T1000 (cell line): ENCODE measurements at places on chromosomes 13 and 19.

DNA sequence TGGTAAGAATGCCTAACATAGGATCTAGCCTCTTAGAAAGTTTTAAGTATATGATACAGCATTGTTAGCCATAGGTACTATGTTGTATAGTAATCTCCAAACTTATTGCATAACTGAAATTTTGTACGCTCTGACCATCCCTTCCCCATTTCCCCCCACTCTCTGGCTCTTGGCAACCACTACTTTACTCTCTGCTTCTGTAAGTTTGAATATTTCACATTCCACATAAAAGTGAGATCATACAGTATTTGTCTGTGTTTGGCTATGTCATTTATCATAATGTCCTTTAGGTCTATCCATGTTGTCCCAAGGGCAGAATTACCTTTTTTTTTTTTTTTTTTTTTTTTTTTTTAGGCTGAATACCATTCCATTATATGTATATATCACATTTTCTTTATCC lies 396.9 kb downstream of the DLEU7 start:
- DNase-seq: no peak

- DNase-seq: no peak
Measured at GRCh38 chr13:50226515-50227155, 211.4 kb downstream of the KCNRG start.

GRCh38 chr19:3663838-3664237 lies 36.4 kb downstream of the PIP5K1C start:
- no peak for DNase-seq

DNA sequence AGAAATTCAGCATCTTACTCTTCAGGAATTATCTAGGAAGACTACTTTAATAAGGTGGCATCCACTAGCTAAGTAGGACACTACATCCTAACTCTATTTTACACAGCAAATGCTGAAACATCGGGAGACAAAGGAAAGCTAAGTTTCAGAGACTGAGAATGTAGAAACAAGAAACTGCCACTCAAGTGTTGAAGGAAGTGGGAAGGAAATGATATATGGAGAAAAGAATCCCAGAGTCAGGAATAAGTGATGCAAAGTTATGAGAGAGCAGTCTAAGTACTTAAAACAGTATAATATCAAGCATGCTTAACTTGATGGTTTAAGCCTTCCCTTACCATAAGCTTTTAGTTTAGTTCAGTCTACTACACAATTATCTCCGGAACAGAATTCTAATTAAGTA lies 52.4 kb downstream of the RBM26 start:
- no peak for DNase-seq

DNA sequence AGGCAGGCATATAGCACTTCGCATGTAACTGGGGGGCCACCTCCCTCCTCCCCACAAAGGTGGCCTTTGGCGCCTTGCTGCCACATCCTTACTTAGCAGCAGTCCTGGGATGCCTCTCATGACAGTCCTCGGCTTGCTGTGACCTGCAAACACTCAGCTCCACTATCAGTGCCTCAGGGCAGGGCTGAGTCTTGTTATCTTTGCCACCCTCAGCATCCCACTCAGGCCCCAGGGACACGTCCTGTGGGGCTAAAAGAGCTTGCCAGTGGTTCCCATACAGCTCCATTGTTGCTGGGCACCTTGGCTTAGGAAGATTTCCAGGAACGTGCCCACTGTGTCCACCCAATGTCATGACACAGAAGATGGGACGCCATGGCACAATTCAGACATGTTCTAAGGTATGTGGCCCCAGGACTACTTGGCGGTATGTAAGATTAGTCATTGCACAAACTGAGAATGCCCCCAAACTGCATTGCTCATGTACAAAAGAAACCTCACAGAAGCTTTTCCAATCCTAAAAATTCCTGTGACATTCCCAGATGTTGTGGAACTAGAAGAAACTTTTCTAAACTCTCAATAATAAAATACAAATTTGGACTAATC lies 16.3 kb downstream of the DOCK9 start:
- DNase-seq: no peak

- no peak for DNase-seq
Measured at GRCh38 chr19:36436531-36436930, 18.1 kb upstream of the ZFP82 start.

DNA sequence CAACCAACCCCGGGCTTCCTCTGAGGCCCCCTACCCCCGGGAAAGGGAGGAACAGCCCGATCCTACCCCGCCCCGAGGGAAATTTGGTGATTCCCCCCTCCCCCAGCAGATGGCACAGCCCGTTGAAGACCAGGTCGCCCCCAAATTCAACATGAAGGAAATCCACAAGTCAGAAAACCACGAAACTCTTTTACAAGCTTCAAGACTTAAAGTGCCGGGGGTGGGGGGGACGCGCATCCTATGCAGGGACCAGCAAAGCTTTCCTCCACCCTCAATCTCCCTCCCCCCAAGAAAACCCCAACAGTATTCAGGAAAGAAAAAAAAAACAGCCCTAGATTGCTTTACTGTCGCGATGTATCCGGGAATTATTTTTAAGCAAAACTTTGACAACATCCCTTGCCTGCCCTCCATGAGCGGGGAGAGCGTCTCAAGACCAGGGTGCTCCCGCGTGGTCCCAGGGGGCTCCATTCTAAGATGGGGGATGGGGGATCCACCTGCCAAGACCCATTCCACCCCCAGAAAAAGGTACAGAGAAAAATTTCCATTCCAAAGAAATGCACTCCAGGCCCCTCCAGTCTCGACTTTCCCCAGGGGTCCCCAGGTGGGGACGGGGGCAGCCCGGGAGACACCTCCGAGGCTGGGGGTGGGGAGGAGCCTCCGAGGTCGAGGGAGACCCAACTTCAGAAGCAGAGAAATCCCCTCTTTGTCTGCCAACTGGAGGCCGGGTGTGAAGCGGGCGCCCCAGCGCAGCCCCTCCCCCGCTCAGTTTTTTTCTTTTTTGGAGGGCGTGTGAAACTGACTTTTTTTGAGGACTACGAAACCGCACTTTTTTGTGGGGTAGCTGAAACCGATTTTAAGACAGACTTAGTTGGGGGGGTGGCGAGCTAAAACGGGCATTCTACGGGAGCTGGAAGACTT lies 1.5 kb downstream of the TCF3 start:
- DNase-seq: no peak

DNA sequence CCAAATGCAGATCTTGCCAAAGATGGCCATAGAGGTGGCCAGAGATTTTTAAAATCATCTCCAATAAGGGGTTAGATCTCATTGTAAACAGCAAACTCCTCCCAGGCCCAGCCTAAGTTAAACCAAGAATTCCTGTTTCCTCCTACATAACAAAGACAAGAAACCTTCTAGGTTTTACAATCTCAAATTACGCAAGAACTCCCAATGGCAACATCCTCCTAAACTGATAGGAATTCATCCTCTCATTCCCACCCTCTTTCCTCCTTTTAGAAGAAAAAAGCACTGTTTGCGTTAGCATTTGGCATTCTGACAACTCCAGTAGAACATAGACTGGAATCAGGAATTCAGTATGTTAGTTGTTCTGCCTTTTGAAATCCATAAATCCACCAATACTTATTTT lies 14.6 kb downstream of the PROSER1 start:
- DNase-seq: no peak

DNA sequence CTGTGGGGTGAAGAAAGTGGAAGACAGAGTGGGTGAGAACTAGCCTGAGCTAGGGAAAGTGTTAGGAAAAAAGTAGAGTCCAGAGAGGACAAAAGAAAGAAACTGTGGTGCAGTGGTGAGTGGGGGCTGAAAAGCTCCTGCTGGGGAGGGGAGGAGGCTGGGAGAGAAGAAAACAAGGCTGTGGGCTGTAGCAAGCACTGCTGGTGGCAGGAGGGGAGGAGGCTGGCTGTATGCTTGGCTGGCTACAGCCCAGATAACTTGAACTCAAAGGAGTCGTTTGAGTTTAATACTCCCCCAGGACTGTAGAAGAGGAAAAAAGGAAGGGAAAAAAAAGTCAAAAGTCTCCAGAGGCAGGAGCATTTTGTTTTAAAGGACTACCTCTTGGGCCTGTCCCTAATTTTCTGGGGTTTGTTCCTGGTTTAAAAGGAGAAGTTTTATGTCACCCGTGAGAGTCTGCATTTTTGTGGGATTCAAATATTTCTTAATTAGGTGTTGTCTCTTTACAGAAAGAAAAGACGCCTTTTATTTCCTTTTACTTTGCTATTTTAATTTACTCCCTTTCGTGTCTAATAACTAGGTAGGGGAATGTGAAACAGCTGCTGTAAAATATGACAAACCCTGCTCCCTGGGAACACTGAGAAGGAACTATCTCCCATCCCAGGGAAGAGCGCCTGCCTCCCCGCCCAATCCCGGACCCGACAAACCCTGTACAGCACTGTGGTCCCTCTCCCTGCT lies 21.7 kb downstream of the ZIC5 start:
- DNase-seq: no peak

DNA sequence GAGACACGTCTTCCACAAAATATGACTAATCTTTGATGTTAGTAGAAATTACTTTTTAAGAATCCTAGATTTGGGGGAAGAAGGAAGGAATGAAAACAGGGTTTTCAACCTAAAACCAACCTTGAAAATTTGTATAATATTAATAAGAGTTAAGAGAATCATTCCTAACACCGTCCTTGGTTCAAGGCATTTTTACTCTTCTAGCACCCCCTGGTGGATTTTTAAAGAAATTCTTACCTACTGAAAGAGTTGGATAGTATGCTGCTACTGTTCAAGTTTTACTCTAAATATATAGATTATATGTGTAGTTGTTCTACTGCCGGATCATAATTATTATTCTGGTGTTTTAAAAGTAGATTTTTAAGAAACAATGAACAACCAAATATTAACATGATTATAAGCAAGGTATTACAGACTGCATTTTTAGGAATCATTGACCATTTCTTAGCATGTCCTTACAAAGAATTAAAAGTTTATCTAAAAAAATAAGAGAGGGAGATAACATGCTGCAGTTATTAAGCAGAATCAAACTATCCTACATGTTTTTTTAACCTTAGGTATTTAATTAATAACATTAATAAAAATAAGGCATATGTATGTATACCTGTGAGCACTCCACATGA lies 7.4 kb upstream of the SLITRK6 start:
- DNase-seq: no peak

- no peak for DNase-seq
Measured at GRCh38 chr13:114090476-114090875, 41.9 kb downstream of the RASA3 start.

DNA sequence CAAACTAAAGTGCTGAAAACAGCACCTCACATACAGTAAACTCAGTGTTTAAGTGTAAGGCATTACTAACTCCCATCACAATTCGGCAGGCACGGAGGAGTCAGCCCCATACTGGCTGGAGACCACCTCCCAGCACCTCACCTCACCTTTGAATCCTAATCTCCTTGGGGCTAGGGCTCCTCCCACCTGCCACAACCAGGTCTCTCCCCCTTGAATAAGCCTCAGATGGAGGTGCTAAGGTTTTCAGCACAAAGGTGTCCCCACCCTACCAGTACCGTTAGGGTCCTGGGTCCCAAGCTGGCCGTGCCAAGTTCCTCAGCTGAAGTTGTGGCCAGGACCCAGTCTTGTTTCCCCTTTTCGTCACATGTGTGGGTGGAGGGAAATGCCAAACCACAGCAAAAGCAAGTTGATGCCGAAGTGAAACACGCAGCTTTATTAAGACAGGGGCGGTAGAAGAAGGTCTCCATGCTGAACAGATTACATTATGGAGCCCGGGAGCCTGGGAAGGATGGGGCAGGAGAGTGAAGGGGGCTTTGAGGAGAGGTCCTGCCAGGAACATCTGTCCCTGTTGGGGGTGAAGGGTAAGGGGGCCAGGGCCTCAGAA lies at the start of gene IGFLR1:
Gene IGFLR1 (minus strand): TSS at position 332 of the 604 bp plus-strand sequence. CDS start 1,272 bp downstream, outside the sequence.
- no peak for DNase-seq

DNA sequence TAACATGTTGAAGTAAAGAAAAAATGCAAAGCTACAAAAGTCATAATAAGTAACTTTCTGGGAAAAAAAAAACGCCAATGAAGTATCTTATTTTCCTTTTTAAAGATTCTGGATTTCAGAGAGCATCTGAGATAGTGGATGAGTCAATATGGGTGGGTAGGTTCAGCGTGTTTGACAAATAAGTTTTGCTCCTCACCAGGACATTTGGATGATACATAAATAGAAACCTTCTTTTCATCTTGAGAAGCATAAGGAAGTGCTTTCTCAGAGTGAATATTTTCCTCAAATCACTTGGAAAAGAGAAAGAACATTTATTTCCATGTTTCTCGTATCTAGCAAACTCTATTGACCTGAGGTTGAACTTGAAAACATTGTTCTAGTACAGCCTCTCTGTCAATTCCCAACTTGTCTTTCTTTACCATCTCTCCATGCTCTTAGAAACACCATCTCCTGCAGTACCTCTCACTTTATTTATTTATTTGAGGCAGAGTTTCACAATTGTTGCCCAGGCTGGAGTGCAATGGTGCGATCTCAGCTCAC lies 463.2 kb downstream of the KLF5 start:
- no peak for DNase-seq

- DNase-seq: no peak
Measured at GRCh38 chr19:10418235-10418484, 2.2 kb upstream of the PDE4A start.

- DNase-seq: no peak
Measured at GRCh38 chr13:67769063-67769986, 539.2 kb upstream of the PCDH9 start.

- no peak for DNase-seq
Measured at GRCh38 chr13:74006666-74007065, 127.5 kb downstream of the KLF12 start.

GRCh38 chr13:82717249-82717648 lies 1165.0 kb downstream of the SLITRK1 start:
- no peak for DNase-seq

DNA sequence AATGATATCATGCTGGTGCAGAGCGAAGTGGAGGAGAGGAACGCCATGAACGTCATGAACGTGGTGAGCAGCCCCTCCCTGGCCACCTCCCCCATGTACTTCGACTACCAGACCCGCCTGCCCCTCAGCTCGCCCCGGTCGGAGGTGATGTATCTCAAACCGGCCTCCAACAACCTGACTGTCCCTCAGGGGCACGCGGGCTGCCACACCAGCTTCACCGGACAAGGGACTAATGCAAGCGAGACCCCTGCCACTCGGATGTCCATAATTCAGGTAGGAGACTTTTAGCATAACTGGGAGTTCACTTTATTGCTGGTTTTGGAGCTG lies 3.3 kb downstream of the PCDH17 start:
- DNase-seq: no peak

DNA sequence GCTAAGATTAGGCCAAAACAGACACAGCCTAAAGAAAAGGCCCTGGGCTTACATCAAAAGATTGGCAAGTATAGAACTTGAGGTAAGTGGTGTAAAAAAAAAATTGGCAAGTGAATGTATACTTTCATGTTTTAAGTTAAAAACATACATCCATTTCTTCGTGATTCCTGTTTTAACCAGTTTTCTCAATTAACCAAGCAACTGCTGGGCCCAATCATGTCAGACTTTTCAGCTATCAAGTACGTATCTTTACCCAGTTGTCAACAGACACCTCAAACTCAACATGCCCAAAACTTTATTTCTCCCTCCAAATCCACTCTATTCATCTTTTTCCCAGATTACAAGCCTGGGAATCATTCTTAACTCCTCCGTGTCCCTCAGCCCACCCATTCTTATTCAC lies 1.0 kb downstream of the PCID2 start:
- DNase-seq: no peak

DNA sequence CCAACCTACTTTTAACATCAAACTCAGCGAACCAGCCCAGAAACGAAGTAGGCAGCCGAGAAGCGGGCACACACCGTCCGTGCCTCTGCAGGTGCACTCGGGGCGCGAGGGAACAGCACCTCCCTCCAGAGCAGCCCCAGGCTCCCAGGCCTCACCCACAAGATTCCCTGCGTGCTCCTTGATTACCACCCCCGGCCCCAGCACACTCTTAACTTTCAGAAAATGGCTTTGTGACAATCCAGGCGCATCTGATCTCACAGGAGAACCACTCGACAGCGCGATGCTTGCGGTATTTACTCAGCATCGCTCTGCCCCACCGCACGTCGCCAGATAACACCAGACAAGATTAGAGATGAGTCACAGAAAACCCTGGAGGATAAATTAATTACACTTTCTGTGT lies 134.9 kb upstream of the SPACA7 start:
- DNase-seq: no peak
